ELR (cell line): ENCODE measurements at places on chromosomes 5 and 9.
A peak's percentile ranks its signal among the peaks of the same experiment; 100 is the strongest.

- peak; percentile 74 for DNase-seq
These were observed 45.2 kb downstream of the CYSTM1 start for GRCh38 chr5:140220032-140220697.

DNA sequence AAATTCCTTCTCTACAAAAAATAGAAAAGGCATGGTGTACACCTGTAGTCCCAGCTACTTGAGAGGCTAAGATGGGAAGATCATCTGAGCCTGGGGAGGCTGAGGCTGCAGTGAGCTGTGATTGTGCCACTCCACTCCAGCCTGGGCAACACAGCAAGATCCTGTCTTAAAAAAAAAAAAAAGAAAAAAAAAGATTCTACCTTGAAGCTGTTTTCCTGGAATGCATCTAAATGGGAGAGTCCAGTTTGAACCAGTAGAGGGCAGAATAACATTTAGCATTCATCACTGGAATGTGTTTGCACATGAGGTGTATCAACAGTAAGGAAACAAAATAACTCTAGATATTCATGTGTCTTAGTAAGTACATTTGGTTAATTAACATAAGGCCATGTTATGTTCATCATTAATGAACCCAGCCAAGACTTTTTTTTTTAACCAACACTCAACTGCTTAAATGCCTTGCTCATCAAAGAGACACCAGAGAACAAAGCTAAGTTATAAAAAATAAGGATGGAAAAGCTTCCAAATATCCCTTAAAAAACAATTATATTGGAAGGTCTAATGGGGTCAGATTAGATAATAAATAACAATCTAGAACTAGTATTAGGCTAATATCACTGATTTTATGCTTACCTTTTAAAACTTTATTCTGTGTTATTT, 16.1 kb downstream of the IFNE start:
- DNase-seq, result peak; percentile 74

DNA sequence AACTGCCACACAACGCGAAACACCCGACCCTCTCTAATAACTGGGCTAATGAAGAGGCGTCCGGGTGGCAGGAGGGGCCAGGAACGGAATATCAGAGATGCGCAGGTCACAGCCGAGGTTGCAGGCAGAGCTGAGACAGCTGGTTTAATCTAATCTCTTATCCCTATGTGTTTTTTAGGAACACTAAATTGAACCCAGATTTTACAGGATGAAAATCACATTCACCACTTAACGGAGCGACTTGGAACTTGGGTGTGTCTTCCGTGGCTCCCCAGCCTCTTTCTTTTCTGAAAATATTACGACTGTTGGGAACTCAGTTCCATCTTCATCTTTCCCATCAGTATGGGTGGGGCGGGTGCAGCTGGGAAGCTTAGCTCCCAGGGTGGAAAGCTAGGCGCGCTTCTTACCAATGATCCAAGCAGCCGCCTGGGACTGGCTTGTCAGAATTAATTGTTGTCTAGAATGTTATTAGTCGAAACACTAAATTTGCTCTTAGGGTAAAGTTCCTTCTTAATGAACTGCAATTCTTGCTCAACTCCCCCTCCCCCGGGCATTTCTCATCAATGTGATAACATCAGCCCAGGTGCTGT, 92.5 kb downstream of the IRX2 start:
- DNase-seq, result no peak

- no peak for DNase-seq
These were observed 110.8 kb upstream of the ERCC6L2 start for GRCh38 chr9:95764533-95765319.

DNA sequence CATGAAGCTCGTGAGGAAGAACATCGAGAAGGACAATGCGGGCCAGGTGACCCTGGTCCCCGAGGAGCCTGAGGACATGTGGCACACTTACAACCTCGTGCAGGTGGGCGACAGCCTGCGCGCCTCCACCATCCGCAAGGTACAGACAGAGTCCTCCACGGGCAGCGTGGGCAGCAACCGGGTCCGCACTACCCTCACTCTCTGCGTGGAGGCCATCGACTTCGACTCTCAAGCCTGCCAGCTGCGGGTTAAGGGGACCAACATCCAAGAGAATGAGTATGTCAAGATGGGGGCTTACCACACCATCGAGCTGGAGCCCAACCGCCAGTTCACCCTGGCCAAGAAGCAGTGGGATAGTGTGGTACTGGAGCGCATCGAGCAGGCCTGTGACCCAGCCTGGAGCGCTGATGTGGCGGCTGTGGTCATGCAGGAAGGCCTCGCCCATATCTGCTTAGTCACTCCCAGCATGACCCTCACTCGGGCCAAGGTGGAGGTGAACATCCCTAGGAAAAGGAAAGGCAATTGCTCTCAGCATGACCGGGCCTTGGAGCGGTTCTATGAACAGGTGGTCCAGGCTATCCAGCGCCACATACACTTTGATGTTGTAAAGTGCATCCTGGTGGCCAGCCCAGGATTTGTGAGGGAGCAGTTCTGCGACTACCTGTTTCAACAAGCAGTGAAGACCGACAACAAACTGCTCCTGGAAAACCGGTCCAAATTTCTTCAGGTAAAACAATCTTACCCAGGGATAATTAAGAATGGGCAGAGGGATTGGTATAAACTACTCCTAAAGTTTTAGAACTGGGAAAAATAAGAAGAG, 12.9 kb downstream of the ITGA1 start:
- DNase-seq, result peak; percentile 90
